ENCODE measurements at places on chromosomes 11 and 22.

GRCh38 chr11:35143297-35144135, 4.5 kb downstream of the CD44 start:
- no peak for DNase-seq

- no peak for DNase-seq
These were observed 22.3 kb downstream of the PPARA start for GRCh38 chr22:46172522-46173110.

- no peak for DNase-seq
These were observed 4.3 kb upstream of the UCP3 start for GRCh38 chr11:74013141-74013540.

- DNase-seq, result peak; percentile 96
These were observed 593.7 kb upstream of the LUZP2 start for GRCh38 chr11:23903044-23903704.

GRCh38 chr22:37951305-37951704, 2.1 kb downstream of the C22orf23 start:
- peak; percentile 31 for DNase-seq

DNA sequence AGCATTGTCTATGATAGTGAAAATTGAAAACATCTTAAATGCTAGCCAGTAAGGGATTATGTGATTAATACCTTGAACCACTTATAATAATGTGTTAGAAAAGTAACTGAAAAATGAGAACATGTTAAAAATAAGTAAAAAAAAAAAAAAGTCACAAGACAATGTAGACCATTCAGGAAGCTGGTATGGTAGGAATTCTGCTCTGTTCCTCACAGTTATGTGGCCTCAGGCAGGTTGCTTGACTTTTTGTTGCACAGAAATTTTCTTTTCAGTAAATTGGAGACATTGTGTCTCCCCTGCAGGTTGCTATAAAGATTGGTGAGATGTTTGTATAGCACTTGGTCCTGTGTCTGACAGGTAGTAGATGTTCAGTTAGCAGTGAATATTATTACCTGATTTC, 17.3 kb upstream of the PLET1 start:
- DNase-seq, result peak; percentile 59

GRCh38 chr11:313787-314553, at the start of gene IFITM1:
IFITM1 (plus strand) TSS chr11:314040; CDS start chr11:314171, 131 bp downstream.
- peak; percentile 91 for DNase-seq

Data from choroid plexus epithelial cell (primary cell).